ENCODE measurements at places on chromosomes 7 and 10. TPM values are rescaled to one million over a fixed set of nuclear protein-coding genes. Genes with fewer than 3 reads are reported as not detected.

- peaks cover 3% of the 10 kb centered on the region for H3K4me1 ChIP-seq
- H3K4me3 ChIP-seq: peak overlapping the region; percentile 31
- peaks cover 3% of the 10 kb centered on the region for H3K36me3 ChIP-seq
- DNase-seq: no peak
- H3K27me3 ChIP-seq: peaks cover 39% of the 10 kb centered on the region
- peak overlapping the region; percentile 30 for H3K27ac ChIP-seq
Measured at GRCh38 chr7:141706239-141707064, 1.7 kb upstream of the WEE2 start.

The SLC18A2 gene
- 0.05 TPM for total RNA-seq

DNA sequence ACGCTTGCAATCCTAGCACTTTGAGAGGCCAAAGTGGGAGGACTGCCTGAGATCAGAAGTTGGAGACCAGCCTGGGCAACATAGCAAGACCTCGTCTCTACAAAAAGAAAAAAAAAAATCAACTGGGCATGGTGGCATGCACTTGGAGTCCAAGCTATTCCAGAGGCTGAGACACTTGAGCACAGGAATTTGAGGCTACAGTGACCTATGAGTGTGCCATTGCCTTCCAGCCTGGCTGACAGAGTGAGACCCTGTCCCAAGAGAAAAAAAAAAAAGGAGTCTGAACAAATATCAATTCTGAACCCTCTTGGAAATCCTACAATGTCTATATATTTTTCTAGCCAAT is 126.8 kb upstream of the NRP1 start:
- H3K27ac ChIP-seq: no peak overlapping the region
- DNase-seq: no peak
- no peaks in the 10 kb centered on the region for H3K27me3 ChIP-seq
- H3K4me1 ChIP-seq: no peaks in the 10 kb centered on the region

The KLLN gene
- total RNA-seq: 1.1 TPM

- no peak for DNase-seq
- H3K4me1 ChIP-seq: peaks cover 1% of the 10 kb centered on the region
- no peak overlapping the region for H3K27ac ChIP-seq
- H3K36me3 ChIP-seq: peaks cover 22% of the 10 kb centered on the region
Measured at GRCh38 chr7:133290041-133290440, 37.2 kb downstream of the EXOC4 start.

DNA sequence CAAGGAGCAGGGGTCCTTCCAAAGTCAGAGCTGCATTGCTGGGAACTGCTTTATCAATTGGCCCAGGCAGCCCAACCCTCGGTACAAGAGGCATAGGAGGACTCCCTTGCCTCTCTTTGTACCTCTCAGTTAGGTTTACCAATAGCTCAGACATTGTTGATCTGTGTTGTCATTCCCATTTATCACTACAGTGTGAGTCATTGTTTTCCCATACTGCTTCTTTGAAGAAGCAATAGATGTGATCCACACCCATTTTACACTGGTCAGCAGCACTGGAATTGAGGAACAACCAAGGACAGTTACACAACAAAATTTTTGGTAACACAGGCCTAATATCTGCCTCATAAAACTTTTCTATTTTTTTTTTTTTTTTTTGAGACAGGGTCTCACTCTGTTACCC is 307.2 kb downstream of the SNX13 start:
- H3K4me1 ChIP-seq: no peaks in the 10 kb centered on the region
- H3K27me3 ChIP-seq: no peaks in the 10 kb centered on the region
- no peaks in the 10 kb centered on the region for H3K36me3 ChIP-seq
- no peak overlapping the region for H3K27ac ChIP-seq

DNA sequence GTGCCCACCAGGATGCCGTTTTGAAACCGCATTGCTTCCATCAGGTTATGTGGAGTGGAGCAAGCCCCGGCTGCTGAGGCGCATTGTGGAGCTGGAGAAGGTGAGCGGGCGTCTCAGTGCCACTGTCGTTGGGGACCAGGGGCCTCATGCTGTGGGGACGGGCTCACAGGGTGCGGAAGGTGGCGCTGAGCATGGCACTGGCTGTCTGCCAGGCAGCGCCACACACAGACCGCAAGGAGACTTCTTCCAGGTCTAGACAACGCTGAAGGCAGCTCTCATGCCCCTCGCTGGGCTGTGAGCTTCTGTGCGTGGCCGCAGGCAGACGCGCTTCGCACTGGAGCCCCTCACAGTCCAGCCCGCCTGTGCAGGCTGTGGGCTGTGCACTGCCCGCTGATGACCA is 29.0 kb downstream of the IQCE start:
- H3K27me3 ChIP-seq: no peaks in the 10 kb centered on the region
- H3K27ac ChIP-seq: no peak overlapping the region
- no peak overlapping the region for H3K4me3 ChIP-seq
- DNase-seq: no peak
- H3K4me1 ChIP-seq: peaks cover 4% of the 10 kb centered on the region

DNA sequence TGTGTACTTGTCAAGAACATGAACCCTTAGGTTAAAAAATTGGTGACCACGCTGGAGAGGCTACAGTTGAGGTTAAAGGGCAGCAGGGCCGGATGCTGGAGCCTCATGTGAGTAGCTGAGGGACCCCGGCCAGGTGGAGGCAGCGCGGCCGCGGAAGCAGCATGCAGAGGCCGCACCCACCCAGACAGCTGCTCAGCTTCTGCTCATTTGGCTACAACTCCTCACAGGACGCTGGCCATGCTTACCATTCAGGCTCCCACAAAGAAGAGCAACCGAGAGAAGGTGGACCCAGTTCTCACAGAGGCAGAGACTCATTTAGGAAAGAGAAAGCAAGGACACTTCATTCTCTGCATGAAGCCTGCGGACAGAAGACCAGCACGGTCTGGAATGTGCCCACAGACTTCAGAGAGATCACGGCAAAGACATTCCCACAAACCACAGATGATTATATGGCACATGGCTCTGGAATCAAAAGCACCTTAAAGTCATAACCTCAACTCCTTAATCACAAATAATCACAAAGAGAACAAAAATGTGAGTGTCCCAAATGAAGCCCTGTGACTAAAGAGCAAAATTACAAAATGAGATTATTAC is 94.4 kb downstream of the VOPP1 start:
- H3K36me3 ChIP-seq: no peaks in the 10 kb centered on the region
- no peak overlapping the region for H3K4me3 ChIP-seq
- no peak for DNase-seq
- no peak overlapping the region for H3K27ac ChIP-seq
- H3K4me1 ChIP-seq: no peaks in the 10 kb centered on the region

- H3K4me1 ChIP-seq: peaks cover 18% of the 10 kb centered on the region
- H3K27ac ChIP-seq: peak within 1 kb of the TSS; percentile 38
- DNase-seq: peak; percentile 85
- H3K27me3 ChIP-seq: peaks cover 24% of the 10 kb centered on the region
Measured at GRCh38 chr10:48306265-48306869, at the start of gene MAPK8. TSS of gene MAPK8 (plus strand) at chr10:48306677. CDS start at chr10:48401661, 94,984 bp downstream.

DNA sequence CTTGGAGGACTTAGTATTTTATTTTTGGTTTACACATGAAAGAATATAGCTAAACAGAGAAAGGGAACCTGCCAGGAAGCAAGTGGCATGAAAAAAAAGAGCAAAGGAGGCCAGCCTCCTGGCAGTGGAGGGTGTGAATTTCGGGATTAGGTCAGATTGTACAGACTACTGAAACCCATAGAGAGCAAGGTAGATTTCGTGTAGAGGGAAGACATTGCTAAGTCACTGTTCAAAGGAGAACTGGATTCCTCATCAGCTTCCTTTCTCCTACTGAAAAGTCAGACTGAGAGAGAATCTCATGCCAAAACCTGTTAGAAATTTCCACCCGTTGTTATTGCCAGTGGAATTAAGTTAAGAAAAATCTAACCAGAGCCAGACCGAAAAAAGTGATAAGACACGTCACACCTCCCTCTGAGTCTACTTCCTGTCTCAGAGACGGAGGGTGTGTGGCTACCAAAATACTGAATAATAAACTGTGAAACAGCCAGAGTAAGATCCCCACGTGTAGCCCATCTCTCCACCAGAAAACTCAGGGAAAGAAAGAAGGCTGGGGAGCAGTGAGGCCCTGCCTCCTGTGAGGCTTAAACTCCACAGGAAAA is 118.8 kb downstream of the SKIDA1 start:
- H3K4me1 ChIP-seq: peaks cover 9% of the 10 kb centered on the region
- peaks cover 4% of the 10 kb centered on the region for H3K36me3 ChIP-seq
- H3K27me3 ChIP-seq: no peaks in the 10 kb centered on the region
- no peak overlapping the region for H3K4me3 ChIP-seq

- no peak overlapping the region for H3K27ac ChIP-seq
- DNase-seq: no peak
- peaks cover 5% of the 10 kb centered on the region for H3K4me1 ChIP-seq
- H3K36me3 ChIP-seq: peaks cover 10% of the 10 kb centered on the region
- H3K4me3 ChIP-seq: no peak overlapping the region
Measured at GRCh38 chr10:7768417-7768816, 19.4 kb downstream of the KIN start.

DNA sequence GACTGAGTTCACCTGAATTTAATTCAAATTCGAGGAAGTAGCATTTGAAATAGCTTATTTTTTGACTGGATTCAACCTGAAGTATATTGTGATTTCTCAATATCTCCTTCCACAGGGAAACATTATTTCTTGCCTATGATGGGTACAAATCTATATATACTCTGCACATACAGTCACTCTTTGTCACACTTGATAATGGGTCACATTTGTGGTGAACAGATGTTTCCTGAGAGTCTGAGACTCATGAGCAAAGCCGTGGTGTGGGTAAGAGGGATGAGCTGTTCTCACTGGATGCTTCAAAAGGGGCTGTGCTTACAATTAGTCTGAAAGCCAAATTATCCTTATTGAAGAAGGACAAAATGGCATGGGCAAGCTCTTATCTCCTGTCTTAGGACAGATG is 18.0 kb upstream of the TBXAS1 start:
- peaks cover 4% of the 10 kb centered on the region for H3K36me3 ChIP-seq
- peaks cover 5% of the 10 kb centered on the region for H3K4me1 ChIP-seq
- H3K27ac ChIP-seq: no peak overlapping the region
- H3K27me3 ChIP-seq: no peaks in the 10 kb centered on the region

The ZNF853 gene
- 9.2 TPM for total RNA-seq

- H3K27me3 ChIP-seq: no peaks in the 10 kb centered on the region
- no peak overlapping the region for H3K4me3 ChIP-seq
- no peak overlapping the region for H3K27ac ChIP-seq
- H3K36me3 ChIP-seq: no peaks in the 10 kb centered on the region
- peaks cover 9% of the 10 kb centered on the region for H3K4me1 ChIP-seq
Measured at GRCh38 chr10:98405422-98405821, 9.6 kb downstream of the PYROXD2 start.

The OR2A5 gene
- not detected for total RNA-seq

DNA sequence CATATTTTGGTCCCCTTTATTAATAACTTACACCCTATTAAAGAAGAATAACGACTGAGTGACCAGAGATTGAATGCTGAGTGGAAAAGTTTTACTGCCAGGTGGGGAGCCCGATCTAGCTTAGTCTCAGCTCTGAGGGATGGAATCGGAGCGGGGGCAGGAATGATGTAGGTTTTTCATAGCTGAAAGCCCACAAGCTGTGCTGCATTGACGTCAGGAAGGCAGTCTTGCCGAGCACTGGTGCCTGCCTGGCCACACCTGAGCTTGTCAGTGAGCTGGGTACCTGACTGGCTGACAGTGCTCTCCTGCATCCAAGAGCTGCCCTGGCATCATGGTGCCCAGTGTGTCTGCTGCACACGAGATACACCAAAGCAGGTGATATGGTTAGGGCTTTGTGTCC is 34.8 kb downstream of the GRK5 start:
- no peak overlapping the region for H3K27ac ChIP-seq
- no peak overlapping the region for H3K4me3 ChIP-seq
- no peaks in the 10 kb centered on the region for H3K27me3 ChIP-seq
- no peak for DNase-seq
- H3K4me1 ChIP-seq: peaks cover 56% of the 10 kb centered on the region

- no peak for DNase-seq
- peaks cover 16% of the 10 kb centered on the region for H3K4me1 ChIP-seq
- H3K27me3 ChIP-seq: no peaks in the 10 kb centered on the region
Measured at GRCh38 chr10:34539533-34540315, 275.4 kb downstream of the PARD3 start.

DNA sequence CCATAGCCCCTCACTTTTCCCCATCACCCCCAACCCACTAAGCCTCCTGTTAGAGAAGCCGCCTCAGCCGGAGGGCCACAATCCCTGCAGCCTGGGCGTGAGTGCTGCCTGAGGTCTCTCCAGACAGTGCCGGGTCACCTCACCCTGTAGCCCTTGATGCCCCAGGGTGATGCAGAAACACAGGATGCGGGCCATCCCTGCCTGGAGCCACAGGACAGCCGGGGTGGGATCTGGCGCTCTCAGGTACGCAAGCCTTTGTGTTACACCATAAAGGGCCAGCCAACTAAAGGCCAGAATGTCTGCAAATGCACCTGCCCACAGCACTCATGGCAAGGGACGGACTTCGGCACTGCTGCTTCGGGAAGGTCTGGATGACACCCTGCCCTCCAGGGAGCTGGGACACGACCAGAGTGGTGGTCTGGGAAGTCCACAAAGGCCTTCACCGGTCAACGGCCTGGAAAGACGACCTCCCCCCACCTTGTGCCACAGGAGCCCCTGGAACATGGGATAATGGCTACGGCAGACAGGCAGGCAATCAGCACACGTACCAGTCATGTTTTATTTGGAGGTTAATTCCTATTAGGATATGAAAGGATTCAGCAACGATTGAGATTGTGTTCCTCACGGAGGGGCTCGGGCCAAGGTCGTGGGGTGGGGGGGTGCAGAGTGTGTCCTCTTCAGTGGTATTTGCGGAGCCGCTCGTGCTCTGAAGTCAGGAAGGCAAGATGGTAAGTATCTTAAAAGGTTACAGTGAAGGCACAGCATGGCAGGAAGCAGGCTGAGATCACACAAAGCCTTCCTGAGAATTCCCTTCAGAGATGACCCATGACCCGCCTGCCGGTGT is 8.1 kb downstream of the ATP5MF start:
- H3K4me3 ChIP-seq: no peak overlapping the region
- peaks cover 36% of the 10 kb centered on the region for H3K36me3 ChIP-seq
- H3K4me1 ChIP-seq: peaks cover 8% of the 10 kb centered on the region

DNA sequence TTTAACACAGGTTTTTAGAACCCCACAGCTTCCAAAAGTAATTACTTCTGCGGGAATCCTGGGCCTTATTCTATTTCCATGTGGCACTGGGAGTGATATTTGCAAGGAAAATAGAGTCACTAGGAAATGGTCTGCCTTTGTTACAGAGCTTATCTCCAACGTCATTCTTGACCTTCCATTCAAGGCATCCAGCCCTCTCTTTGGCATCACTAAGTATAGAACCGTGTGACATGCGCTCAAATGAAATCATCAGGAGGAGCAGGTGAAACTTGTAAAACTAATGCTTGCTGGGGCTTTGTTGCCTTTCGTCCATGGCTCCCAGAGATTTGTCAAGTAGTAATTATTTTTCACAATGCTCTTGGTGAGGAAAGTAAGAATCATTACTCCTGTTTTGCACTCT is 73.4 kb downstream of the PAPSS2 start:
- H3K27me3 ChIP-seq: no peaks in the 10 kb centered on the region
- DNase-seq: no peak
